H4 (cell line): ENCODE measurements at places on chromosomes 7 and 10.

DNA sequence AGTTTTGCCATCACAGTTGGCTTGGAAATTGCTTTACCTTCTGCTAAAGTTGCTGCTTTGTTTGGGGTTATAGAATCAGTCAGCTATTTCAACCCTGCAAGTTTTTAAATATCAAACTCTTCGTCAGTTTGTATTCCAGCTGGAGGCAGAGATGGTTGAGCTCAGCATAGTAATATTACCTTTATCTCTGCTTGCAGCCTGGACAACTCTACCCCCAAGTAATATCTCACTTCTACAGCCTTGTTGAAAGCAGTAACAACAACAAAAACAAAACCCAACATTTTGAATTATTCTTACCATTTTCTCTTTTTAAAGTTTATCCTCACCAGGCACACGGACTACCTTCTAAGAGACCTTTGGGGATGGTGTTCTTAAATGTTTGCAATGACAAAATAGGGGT lies 239.1 kb upstream of the PHF14 start:
- DNase-seq: no peak

DNA sequence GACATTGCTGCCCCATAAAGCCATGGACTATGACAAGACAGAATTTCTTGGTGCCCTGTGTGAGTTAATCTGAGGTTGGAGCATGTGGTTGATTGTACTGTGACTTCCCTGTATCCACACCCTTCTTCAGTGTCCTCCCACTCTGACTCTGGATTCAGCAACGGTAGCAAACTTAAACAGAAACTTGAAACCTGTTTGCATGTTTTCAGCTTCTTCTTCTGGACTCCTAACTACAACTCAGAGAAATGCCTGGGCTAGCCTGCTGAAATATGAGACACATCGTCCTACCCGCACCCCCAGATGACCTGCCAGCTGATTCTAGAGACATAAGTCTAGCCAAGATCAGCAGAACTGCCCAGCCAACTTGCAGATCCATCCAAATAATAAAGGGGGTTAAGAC lies 78.4 kb downstream of the IPMK start:
- peak; percentile 70 for DNase-seq

- DNase-seq: no peak
Observed at GRCh38 chr10:86102451-86102850, 264.1 kb downstream of the GRID1 start.

DNA sequence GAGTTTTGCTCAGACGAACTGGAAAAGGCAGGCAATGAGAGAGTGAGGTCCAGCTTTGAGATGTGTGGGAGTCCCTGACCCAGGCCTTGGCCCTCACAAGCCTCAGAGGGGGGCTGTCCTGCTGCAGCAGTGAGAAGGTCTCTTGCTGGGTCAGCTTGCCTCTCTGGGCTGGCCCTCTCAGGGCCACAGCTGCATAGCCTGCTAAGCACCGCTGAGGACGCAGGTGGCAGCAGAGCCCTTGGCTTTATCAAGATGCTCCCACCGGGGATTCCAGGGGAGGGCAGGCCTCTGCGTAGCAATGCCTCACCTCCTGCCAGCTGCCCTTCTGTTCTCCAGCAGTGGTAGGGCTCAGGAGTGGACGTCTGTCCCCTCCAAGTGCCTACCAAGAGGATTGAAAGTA lies 128.7 kb downstream of the COBL start:
- no peak for DNase-seq

DNA sequence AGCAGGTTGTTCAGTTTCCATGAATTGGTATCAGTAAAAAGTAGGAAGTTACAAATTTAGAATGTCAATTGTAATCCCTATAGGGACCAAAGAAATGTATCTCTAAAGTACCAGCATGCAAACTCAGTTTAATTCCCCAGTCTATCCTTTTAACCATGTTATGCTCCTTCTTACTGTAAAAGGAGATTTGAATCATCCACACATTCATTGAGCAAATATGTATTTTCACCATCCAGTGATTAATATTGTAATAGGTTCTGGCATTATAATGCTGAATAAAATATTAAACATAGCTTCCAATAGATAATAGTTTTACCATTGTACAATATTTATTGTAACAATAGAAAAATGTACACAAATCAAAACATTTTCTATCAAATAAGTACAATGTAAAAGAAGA lies 228.2 kb upstream of the SEMA3A start:
- DNase-seq: no peak
